ENCODE measurements at places on chromosomes 2 and 18. TPM values are rescaled to one million over a fixed set of nuclear protein-coding genes. Genes with fewer than 3 reads are reported as not detected.
A peak's percentile ranks its signal among the peaks of the same experiment; 100 is the strongest.

- no peak for DNase-seq
These were observed 148.1 kb downstream of the ZNF407 start for GRCh38 chr18:74745633-74746403.

ZNF385B gene
- total RNA-seq: 70.8 TPM

DNA sequence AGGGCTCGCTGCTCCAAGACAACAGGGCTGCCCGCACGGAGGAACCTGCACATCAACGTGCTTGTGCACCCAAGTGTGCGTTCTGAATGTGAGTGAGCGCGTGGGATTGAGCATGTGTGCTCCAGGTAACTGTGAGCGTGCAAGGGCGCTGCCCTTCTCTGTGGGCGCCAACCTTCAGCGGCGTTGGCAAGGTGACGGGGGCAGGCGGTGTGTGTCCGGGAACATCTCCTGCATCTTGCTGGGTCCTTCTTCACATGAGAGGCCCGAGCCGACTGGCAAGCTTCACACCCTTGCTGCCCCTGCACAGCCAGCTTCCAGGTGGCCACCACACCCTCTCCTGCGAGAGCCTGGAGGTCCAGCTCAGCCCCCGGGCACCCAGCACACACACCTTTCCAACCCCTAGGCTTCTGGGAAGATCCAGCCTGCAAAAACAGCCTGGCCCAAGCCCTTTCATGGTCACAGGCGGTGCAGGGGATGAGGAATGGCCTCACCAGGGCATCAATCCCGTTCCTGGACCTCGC is 220.9 kb downstream of the HDAC4 start:
- no peak for DNase-seq

GRCh38 chr2:71716697-71717624 is 263.6 kb downstream of the DYSF start:
- DNase-seq: peak; percentile 32

CMPK2 gene
- total RNA-seq: 10.6 TPM

LAMA1 gene
- total RNA-seq: 2.8 TPM

DNA sequence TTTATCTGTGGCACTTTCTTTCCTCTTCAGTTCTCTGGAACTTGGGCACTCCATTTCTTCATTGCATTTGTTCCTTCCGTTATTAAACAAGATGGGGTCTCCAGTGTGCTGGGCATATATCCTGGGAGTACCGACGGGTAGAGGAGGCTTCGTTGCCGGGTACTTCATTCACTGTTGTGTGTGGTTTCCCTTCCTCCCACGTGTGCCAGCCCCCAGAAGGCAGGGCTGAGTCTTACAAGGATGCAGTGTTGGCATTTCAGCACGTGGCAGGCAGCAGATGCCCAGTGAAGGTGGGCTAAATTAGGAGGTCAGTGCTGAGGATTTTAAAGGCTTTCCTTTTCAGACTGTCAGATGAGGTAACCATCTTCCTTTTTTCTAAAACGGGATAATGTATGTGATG is 58.6 kb downstream of the MGAT5 start:
- DNase-seq: no peak

GRCh38 chr2:15800495-15801329 is 139.6 kb upstream of the MYCN start:
- DNase-seq: peak; percentile 65

ZDBF2 gene
- 13.7 TPM for total RNA-seq

DNA sequence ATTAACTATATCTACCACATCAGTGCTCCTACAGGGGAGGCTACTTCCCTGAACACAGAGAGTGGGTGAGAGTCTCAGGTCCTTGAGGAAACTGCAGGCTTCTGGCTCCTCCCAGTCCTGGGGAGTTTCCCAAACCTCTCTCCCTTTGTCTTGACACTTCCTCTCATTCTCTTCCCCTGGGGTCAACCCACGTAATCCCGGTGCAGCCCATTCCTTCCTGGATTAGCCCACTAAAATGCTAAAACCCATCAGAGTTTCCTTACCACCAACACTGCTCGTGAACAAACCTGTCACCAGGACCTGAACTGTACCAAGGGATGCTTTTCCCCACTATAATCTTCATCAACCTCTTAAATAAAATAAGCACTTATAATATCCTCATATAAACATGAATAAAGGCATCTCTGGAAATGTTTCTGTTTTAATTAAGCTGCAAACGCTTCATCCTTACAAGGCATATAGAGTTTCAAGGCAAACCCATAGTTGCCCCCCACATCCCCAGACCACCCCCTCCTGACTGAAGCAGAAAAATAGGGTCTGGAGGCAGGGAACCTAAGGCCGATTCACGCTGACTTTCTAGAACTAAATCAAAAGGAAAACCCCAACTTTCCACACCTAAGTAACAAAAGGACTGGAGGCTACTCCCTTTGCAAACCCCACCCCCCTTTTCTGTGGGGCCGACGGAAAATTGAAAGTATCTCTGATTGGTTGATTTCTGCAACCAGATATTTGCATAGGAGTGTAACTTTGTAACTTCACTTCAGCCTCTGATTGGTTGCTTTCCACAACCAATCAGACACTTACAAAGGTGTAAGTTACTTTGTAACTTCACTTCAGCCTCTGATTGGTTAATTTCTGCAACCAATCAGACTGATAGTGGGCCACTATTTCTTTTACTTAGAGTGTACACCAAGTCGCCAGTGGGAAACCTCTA is 19.0 kb downstream of the TMSB10 start:
- no peak for DNase-seq

LYPD6B gene
- total RNA-seq: 3.2 TPM

VWC2L gene
- 0.25 TPM for total RNA-seq

- no peak for DNase-seq
These were observed 311.8 kb upstream of the MMADHC start for GRCh38 chr2:149899390-149899789.

DNA sequence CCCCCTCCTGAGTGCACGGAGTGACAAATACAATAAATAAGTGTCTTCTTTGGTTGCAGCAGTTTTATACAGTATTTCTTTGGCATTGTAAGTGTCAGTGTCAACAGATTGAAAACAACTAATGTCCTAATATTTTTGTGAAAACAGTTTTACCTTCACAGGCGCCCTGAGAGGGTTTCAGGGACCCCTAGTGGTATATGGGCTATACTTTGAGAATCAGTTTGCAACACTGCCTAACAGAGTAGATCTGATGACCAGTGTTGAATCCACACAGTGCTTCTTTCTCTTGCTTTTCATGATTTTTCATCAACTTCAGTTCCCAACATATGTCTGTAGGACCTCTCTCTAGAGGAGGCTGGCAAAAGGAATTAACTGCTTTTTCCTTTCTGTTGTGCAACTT is 162.2 kb downstream of the PRPF40A start:
- DNase-seq: peak; percentile 55

DNA sequence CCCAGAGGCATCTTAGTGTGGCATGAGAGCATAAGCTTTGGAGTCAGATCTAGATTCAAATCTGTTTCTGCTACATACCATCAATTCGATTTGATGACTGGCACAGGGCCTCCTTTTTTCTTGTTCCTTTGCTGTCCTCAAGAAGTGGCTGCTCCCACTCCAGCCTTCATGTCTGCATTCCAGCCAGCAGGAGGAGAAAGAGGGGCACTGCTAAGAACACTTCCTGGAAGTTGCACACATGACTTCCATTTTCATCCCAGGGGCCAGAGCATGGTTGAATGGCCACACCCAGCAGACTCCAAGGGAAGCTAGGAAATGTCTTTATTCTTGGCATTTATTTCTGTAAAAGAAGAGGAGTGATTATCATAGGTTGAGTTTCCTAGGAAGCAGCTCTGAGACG is 50.4 kb downstream of the EML6 start:
- DNase-seq: no peak

ANKRD30BL gene
- not detected for total RNA-seq

CDKL4 gene
- 6.5 TPM for total RNA-seq

GRCh38 chr18:44035554-44035953 is 645.1 kb upstream of the SETBP1 start:
- DNase-seq: peak; percentile 36

DNA sequence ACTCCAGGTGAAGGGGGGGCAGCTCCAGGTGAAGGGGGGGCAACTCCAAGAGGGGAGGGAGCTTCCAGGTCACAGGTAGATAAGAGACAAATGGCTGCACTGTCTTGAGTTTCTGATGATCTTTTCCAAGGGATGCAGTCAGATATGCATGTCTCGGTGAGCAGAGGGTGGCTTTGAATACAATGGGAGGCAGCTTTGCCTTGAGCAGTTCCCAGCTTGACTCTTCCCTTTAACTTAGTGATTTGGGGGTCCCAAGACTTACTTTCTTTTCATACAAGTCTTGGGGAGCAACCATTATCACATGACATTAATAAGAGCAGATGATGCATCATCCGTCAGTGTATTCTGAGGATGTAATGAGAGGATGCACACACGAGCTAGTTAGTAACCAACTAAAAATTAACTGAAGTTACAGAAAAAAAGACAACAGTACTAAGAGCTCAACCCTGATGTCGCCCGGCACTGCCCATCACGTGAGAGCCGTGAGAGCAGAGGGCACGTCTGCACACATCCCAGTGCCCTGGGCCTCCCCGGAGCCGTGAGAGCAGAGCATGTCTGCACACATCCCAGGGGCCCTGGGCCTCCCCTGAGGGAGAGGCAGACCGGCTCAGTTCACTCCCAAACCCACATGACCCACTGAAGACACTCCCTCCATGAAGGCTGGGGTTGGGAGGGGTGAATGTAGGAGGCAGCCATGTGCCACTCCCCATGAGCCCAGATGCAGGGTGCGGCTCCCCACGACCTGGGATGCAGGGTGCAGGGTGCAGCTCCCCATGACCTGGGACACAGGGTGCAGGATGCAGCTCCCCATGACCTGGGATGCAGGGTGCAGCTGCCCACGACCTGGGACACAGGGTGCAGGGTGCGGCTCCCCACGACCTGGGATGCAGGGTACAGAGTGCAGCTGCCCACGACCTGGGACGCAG is 39.4 kb downstream of the PXDN start:
- peak; percentile 73 for DNase-seq

VSNL1 gene
- 1.9 TPM for total RNA-seq

GRCh38 chr2:240604939-240605716 is 18.6 kb downstream of the CAPN10 start:
- no peak for DNase-seq

ATOH8 gene
- total RNA-seq: 38.6 TPM

GRCh38 chr2:201882353-201883090 is 76.2 kb downstream of the CDK15 start:
- DNase-seq: peak; percentile 58

CNDP1 gene
- not detected for total RNA-seq

GRCh38 chr2:164717000-164717803 is 95.9 kb upstream of the GRB14 start:
- DNase-seq: peak; percentile 57

- no peak for DNase-seq
These were observed 142.6 kb upstream of the ITGA4 start for GRCh38 chr2:181314551-181314950.

GRCh38 chr2:72006188-72006736 is 141.4 kb downstream of the CYP26B1 start:
- DNase-seq: no peak

DNA sequence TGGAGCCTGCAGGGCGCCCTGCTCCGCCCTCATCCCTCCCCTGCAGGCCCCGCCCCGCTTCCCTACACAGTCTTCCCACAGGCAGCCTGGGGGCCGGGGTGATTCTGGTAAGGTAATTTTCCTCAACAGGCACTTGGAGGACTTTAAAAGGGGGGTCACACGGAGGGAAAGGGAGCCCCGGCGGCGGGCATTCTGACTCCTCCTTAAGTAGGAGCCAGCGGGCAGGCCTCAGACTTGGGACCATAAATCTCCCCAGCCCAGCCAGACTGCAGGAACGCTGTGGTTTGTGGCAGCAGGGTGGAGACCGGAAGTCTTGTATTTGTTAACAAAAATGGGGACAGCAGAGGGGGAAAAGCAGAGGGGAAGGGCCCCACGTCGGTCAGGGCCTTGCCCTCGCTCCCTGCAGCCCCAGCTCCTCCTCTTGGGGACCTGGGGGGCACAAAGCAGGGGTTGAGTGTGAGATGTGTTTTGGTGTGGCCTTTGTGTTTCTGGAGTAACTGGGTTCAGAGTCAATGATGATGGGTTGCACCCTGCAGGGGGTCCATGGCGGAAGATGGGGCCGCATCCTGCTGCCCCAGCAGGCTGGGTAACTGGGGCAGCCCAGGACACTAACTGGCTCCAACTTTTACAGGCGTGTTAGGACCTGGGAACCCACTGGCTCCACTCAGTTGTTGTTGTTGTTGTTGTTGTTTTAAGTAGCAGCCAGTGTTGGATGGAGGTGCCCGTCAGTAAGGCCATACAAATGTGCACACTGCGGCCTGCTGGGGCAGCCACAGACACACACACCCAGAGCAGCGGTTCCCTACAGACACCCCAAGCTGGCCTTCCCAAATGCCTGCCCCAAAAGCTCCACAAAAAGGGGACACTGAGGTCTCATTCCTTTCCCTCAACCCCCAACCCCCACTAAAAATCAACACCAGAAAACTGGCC is 27.7 kb downstream of the SMAD7 start:
- peak; percentile 79 for DNase-seq

- DNase-seq: no peak
These were observed 108.0 kb upstream of the UNC80 start for GRCh38 chr2:209663656-209664055.

DNA sequence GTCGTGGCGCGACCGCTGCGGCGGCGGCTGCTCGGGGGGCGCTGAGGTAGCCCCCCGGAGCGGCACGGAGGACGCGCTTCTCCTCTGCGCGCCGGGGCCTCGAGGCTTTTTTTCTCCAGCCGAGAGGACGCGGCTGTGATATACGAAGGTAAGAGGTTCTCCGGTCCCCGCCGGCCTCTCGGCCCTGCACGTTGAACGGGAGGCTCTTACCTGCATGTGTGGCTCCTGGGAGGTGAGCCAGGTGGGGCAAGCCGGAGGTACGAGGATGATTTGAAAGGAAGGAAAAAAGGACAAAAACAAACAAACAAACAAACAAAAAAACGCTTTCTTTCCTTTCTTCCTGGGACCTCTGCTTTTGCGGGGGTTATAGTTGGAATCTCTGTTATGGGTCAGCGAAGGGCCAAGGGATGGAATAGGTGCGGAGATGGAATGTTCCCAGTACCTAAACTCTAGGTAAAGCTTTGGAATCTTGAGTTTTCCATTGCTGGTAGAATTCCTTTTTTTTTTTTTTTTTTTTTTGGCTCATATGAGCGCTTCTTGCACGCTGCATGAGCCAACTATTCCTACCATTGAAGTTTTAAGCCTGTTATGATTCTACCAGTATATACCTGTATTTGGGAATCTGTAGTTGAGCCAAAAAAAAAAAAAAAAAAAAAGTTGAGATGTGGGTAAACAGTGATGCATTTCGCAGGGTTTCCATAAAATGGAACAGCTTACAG is 674 bp downstream of the PTPN4 start:
- no peak for DNase-seq

DNA sequence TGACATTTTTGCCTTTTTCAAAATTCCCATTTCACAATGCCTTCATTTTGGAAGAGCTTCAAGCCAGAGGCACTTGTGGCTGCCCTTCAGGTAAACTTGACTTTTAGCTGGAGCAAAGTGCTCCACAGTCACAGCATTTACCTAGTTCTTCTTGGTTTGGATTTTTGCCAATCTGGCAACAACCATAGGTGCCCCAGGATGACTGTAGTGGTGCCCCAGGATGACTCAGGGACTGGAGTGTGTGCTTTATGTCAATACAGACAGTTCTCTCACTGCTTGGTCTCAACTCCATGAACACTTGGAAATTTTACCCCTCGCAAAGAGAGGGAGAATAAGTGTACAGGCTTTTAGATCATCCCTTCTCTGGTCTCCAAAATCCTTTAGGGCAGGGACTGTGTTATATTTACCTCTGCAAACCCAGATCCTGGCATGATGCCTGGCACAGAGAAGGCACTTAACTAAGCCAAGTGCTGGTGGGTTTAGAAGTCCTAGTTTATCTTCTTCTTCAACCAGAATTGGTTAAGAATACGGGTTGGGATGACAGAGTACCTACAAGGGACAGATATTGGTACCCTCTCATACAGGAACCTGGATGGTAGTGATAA is 15.3 kb upstream of the PTPN4 start:
- DNase-seq: peak; percentile 41

MARCHF7 gene
- 63.7 TPM for total RNA-seq

DCC gene
- total RNA-seq: 4.6 TPM

CRACDL gene
- 28.3 TPM for total RNA-seq
